ENCODE measurements at places on chromosomes 3 and 15.

DNA sequence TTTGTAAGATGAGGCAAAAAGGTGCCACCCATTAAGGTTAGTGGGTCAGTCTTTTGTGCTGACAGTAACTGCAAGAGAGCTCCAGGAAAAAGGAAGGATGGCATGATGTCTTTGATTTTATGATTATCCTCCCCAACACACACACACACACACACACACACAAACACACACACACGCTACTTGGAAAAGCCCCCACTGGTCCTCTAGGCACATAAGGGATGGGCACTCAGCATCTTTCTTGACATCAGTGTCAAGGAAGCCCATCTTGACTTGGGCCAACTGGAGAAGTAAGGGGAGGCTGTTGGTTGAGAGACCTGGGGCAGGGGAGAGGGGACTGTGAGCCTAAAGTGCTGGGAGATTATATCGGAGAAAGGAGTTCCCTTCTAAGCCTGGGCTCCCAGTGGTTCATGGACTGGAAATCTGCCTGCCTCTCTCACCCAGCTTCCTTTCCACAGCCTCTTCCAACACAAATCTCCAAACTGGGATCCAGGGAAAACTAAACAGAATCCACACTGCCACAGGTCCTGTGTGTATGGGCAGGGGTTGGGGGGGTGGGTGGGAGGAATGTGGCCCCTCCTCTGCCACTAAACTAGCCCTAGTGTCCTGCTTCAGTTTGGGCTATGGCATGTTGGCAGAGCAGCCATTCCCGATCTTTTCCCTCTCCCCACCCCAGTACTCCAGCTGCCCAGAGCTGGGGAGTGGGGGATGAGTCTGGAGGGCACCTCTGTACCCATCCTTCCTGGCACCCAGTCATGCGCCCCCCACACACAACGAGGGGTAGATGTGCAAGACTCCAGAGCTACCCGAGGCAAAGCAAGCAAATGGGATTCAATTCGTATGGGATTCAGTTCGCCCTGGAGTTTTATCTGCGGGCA, 1.6 kb downstream of the AMOTL2 start:
- DNase-seq: no peak

DNA sequence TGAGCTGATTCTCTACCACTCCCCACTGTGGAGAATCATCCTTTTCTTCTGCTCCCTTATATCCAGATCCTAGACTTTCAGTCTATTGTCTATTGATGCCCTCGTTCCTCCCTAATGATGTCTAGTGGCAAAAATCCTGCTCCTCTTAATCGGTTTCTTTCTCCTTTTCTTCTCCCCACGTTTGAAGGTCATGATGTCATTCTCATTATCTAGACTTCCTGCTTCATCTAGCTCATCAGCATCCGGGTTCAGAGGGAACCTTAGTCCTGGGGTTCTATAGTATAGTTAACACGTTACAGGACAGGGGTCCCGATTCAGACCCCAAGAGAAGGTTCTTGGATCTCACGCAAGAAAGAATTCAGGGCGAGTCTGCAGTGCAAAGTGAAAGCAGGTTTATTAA, 14.9 kb upstream of the ALDH1A2 start:
- no peak for DNase-seq

DNA sequence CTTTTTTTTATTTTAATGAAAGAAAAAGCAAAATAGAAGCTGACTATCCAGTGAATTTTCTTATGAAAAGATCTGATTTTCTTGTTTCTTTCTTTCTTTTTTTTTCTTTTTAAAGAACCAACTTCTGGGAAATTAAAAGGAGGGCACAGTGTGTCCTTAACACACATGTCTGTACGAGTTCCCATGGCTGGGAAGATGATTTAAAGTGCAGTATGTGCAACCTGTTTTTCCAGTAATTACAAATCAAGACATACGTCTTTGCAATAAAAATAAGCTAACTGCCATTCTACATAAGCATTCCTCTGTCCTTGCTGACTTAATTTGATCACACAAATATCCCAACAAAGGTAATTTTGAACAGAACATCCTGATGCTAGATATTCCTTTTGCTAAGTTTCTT, 416.1 kb downstream of the ROBO1 start:
- DNase-seq: no peak

DNA sequence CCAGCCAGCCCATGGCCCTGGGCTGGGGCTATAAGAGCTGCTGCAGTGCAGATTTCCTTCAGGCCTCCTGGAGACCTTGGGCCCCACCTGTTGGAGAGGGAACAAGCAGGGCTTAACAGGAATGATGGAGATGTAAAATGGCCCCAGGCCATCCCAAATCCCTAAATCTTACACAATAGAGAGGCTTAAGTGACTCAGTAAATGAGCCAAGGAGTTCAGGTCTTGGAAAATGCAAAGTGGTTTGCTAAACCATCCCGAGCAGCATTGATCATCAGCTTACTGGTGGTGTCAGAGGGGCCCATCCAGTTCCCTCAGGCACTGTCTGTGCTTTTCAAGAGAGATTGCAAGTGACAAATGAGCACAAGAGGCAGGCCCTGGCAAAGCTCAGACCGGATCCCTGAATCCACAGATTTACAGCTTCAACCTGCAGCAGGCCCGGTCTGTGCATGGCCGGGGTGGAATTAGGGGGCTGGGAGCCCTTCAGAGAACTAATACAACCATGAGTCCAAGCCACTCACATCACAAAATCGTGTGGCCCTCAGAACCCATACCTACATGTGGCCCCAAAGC, 325.4 kb downstream of the UACA start:
- DNase-seq: peak; percentile 57

GRCh38 chr15:42094512-42094963, at the start of gene PLA2G4D:
PLA2G4D (minus strand) TSS chr15:42094562; CDS start chr15:42094459, 103 bp downstream.
- DNase-seq: peak; percentile 46

GRCh38 chr15:85786781-85787114, 8.0 kb downstream of the KLHL25 start:
- DNase-seq: no peak

DNA sequence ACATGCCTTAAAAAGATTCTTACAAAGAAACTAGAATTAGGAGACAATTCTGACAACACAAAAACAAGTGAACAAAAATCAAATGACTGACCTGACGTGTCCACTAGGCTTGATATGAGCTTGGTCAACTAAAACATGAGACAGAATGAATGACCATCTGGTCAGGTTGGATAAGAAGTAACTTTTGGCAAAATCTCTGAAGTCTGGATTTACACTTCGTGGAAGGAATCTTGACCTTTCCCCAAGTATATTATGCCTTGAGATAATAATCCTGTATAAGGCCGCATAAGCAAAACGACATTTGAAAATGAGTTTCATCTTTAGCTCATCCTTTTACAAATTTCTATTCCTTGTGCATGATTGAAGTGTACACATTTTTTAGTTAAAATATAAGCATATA, 1.1 kb upstream of the TF start:
- DNase-seq: no peak

DNA sequence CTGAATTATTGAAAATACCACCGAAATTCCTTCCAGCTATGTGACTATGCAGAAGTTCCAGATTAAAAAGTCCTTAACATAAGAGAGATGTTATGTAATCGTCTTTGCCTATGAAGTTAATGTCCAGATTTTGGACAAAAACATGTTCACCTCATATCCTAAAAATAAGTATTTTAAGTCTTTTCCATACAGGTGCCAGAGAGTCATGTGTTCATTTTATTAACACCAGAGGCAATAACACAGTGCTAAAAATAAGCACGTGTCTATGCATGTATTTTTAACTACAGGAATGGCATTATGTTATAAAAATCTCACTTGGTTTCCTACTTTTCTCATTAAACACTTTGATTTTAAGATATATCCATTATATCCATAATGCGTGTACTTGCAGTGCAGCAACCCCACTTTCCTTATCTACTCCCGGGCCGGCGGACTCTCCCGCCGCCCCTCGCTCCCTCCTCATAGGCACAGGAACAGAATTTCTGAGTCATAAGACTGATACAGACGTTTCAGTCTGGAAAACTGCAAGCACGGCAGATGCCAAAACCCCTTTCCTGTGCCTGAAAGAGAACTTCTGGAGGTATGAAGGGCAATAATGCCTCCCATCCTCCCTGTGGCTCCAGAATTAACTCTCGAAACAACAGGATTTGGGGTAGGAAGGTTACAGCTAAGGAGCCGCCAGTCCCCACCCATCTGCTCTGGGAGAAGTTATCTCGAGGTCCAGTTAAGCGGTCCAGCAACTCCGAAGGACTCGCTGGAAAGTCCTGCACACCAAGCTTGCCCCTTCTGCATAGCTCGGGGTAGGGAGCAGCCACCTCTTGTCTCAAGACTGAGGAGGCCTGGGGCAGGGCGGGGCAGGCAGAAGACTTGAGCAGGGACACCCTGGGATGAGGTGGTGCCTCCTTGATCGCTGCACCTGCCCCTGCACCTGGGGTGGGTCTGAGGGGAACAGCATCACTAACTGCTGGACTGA, 22.3 kb upstream of the PSTPIP1 start:
- no peak for DNase-seq

All from PC-9 (cell line).